ENCODE measurements at places on chromosomes 4 and X. TPM values are rescaled to one million over a fixed set of nuclear protein-coding genes. Genes with fewer than 3 reads are reported as not detected.
A peak's percentile ranks its signal among the peaks of the same experiment; 100 is the strongest.

DNA sequence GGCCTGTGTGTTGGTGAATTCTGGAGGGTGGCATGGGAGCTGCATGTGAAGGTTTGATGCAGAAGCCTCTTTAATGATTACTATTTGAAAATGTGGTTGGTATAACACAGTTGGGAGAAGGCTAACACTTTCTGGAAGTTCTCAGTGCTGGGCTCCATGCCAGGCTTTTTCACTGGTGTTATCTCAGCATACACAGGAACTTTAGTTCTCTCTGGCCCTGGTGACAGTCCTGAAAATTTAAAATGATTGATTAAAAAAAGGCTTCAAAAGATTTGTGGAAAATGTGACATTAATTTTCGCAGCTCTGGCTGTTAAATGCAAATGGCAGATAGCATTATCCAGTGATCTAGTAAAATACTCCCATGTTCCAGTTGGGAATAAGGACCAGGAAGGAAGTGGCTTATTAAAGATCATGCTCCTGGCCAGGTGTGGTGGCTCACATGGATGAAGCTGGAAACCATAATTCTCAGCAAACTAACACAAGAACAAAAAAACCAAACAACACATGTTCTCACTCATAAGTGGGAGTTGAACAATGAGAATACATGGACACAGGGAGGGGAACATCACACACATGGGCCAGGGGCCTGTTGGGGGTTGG, 36.6 kb downstream of the DIPK2B start:
- DNase-seq: no peak

GRCh38 chr4:99136329-99136728, 7.8 kb downstream of the ADH4 start:
- DNase-seq: no peak

- DNase-seq: peak; percentile 24
These were observed 140.3 kb upstream of the SH3RF1 start for GRCh38 chr4:169410839-169411770.

- no peak for DNase-seq
These were observed 683.5 kb downstream of the TRIML1 start for GRCh38 chr4:188822698-188823097.

- peak; percentile 84 for DNase-seq
These were observed at the start of gene G6PD for GRCh38 chrX:154546354-154547244. TSS of gene G6PD (minus strand) at chrX:154546846. CDS start at chrX:154546155, 691 bp downstream.

GRCh38 chr4:168831919-168832762, 177.9 kb downstream of the CBR4 start:
- peak; percentile 62 for DNase-seq

GRCh38 chr4:54558889-54559677, 98.7 kb upstream of the KIT start:
- no peak for DNase-seq

DNA sequence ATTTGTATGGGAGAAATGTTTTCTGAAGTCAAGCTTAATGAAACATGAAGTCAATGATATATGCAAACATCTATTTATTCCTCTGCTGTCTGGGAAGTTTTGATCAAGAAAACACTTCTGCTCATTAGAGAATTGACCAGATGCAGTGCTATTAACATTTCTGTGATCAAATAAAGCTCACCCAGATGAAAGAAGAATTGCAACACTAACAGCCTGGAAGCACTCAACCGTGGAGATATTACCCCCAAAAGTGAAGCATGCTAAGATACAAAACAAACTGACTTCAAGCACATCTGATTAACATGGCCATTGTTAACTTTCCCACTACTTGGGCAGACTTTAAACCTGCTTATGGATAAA, 73.7 kb upstream of the GUCY1A1 start:
- DNase-seq: no peak

DNA sequence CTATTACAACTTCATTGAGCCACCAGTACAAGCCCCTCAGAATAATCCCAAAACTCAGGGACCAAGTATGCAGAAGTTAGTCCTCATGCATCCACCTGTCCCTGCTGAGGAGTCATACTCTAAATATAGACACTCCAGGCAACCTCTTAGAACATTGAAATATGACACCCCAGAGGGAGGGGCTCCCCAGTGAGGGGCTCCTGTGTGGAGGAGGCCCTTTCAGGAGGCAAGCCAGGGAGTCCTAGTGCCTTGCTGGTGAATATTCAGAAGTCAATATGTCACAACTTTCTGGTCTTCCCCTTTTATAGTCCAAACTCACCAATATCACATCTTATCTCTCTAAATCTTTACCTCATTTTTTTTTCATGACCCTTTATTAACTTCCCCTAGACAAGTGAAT, 1.6 kb upstream of the ARMCX6 start:
- DNase-seq: no peak

- DNase-seq: no peak
These were observed at the start of gene SGCB for GRCh38 chr4:52038103-52038912. TSS of gene SGCB (minus strand) at chr4:52038299. CDS start at chr4:52038259, 40 bp downstream.

- peak; percentile 74 for DNase-seq
These were observed 650.8 kb downstream of the PCDH7 start for GRCh38 chr4:31370866-31371465.

GRCh38 chr4:52358366-52358765, 300.7 kb downstream of the USP46 start:
- DNase-seq: no peak

GRCh38 chr4:98081936-98082335, 61.3 kb downstream of the STPG2 start:
- no peak for DNase-seq

GRCh38 chr4:98482847-98483806, 175.3 kb downstream of the TSPAN5 start:
- peak; percentile 2 for DNase-seq

DNA sequence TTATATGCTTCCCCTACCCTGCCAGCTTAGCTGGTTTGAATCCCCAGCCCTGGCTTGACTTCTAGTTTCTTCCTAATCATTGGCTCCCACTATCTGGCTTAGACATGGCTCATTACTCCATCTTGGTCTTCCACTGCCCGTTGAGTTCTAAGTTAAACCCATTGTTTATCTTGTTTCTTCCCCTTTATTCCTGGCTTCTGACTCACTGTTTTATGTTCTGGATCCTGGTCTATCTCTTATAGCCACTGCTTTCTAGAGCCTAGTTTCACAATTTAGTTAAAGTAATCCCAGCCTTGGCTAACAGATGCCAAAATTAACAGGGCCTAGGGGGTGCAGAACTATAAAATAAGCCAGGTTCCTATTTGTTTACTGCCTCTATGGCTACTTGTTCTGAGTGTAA, 120.9 kb downstream of the ARHGEF9 start:
- DNase-seq: no peak

GRCh38 chr4:67234296-67234695, 311.0 kb downstream of the CENPC start:
- DNase-seq: no peak

DNA sequence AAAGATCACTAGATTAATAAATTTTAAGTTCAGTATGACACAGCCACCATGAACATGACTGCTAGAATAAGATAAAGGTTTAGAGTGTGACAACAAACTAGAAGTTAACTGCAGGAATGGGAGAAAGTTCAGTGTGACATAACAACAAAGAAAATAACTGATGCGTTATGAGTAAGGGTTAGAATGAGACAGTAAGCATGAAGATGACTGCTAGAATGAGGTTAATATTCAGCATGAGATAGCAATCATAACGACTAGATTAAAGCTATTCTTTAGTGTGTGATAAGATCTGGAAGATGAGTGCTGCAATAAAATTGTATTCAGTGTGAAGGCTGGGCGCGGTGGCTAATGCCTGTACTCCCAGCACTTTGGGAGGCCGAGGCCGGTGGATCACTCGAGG, 48.4 kb upstream of the SMIM10L2A start:
- DNase-seq: no peak

GRCh38 chr4:119833611-119834010, 205.0 kb upstream of the PDE5A start:
- DNase-seq: no peak

GRCh38 chrX:30733852-30734660, 80.8 kb downstream of the GK start:
- DNase-seq: no peak

DNA sequence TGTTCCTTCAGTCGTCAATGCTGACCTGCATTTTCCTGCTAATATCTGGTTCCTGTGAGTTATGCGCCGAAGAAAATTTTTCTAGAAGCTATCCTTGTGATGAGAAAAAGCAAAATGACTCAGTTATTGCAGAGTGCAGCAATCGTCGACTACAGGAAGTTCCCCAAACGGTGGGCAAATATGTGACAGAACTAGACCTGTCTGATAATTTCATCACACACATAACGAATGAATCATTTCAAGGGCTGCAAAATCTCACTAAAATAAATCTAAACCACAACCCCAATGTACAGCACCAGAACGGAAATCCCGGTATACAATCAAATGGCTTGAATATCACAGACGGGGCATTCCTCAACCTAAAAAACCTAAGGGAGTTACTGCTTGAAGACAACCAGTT, 12.6 kb downstream of the TLR8 start:
- DNase-seq: no peak

DNA sequence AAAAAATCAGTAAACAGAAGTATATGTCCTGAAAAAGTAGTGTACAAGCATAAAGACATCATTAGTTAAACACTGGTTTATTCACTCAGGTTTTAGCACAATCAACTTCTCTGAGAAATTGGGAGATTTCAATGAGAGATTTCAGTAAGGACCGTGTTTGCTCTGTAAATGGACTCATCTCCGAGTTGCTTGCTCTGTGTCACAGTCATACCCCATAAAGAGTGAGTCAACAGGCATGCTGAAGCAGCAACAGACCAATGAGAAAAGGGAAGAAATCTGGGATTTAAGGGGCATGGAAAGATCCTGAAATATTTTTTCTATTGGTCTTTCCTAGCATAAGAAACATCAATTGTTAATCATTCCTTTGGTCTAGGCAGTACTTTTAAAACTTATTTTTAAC, 4.7 kb downstream of the GLUD2 start:
- DNase-seq: no peak

DNA sequence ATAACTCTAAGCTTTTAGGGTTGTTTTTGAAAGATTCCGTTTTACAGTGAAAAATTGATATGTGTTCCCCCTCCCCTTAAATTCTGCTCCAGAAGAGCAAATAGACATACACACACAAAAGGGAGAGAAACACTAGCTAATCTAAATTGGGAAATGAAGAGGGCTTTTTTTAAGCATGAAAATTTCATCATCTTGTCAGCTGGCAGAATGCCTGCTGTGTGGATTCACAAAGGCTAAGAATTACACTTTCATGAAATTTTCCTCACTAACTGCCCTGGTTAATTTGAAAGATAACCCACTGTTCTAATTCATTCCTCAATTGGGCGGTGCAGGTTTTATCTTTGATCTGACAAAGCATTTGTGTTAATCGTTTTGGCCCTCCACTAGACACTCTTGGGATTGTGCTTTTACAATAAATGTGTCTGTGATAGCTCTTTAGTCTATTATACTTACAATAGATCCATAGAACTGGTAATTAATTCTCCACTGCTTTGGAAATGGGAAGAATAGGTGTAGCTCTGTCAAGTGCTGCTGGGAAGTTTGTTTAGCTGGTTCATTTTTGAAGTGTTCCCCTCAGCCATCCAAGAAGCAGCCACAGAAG, 152.9 kb downstream of the POLA1 start:
- DNase-seq: no peak

DNA sequence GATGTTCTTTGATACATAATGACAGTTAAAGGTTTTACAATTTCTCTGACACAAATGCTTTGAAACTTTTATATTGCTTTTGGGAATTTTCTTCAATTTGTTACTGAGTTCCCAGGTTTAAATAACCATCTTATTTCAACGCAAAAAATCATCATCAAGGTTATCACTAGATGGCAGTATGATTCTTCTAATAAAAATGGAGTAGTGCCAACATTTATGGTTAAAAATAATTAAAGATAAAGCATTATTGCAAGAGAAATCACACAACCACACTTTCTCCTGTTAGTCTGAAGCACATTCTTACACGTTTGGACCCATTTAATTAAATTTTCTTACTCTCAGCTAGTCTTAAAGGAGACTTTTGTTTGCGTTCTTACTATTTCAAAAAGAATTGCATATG, 611.3 kb upstream of the CPXCR1 start:
- peak; percentile 51 for DNase-seq

DNA sequence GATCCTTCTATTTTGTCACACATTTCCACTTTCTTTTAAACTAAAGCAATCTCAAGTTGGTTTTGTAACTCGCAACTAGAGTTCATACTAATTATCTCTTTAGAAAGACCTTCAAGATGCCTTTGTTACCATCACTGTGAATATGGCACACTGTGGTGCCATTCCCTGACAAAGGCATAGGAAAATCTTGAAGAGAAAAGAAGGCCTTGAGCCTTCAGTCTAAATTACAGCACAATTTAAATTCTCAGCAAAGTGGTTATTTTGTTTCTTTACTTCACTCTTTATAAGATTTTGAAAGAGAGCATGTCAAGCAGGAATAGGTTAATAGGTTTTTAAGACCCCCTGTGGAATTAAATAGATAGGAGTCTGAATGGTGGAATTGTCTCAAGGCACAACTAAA, 89.0 kb upstream of the BANK1 start:
- no peak for DNase-seq

DNA sequence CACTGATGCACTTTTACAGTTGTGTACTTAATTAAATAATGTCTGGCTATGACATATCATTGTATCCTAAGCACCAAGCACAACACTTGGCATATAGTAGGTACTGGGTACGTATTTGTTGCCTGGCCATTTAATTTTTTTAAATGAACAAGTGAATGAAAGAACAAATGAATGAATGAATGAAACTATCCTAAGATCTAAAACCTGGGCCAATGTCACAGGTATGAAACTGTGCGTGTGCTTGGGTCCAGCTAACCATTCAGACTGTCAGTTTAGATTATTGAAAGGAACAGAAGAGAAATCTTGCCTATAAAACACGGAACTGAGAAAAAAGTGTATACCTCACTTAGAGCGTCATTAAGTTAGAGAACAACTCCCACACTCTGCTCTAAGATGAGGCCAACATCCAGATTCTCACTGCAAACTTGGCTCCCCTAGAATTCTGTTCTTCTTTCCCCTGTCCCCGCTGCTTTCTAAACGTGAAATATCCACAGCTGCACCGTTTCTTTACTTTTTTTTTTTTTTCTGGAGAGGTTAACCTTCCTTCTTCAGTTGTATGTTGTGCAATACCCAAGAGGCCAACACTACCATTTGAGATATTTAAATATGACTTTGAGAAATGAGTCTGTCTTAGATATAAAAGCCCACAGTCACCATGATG, 17.3 kb upstream of the SEL1L3 start:
- no peak for DNase-seq

The FATE1 gene
- total RNA-seq: not detected

The SMARCA1 gene
- 9.4 TPM for total RNA-seq

The JCHAIN gene
- not detected for total RNA-seq

The CSAG3 gene
- total RNA-seq: not detected

The IBSP gene
- not detected for total RNA-seq

The CXCL6 gene
- total RNA-seq: 2.3 TPM

The SORCS2 gene
- total RNA-seq: not detected

The ZFP42 gene
- not detected for total RNA-seq

The ANK2 gene
- total RNA-seq: 0.03 TPM

The DCAF12L1 gene
- not detected for total RNA-seq

The PASD1 gene
- total RNA-seq: not detected

The RIPPLY1 gene
- 0.28 TPM for total RNA-seq

The MTTP gene
- not detected for total RNA-seq

The PSAPL1 gene
- total RNA-seq: not detected

The USP26 gene
- total RNA-seq: not detected

The OTOP1 gene
- total RNA-seq: not detected

The XG gene
- total RNA-seq: not detected

Data from HT-29 (cell line).